Activated naive CD8-positive, alpha-beta T cell treated with anti-CD3 and anti-CD28 coated beads, Interleukin-2, amount 50 U/mL, for 24 hours (primary cell): ENCODE measurements at places on chromosomes 5 and 9.
A peak's percentile ranks its signal among the peaks of the same experiment; 100 is the strongest.

DNA sequence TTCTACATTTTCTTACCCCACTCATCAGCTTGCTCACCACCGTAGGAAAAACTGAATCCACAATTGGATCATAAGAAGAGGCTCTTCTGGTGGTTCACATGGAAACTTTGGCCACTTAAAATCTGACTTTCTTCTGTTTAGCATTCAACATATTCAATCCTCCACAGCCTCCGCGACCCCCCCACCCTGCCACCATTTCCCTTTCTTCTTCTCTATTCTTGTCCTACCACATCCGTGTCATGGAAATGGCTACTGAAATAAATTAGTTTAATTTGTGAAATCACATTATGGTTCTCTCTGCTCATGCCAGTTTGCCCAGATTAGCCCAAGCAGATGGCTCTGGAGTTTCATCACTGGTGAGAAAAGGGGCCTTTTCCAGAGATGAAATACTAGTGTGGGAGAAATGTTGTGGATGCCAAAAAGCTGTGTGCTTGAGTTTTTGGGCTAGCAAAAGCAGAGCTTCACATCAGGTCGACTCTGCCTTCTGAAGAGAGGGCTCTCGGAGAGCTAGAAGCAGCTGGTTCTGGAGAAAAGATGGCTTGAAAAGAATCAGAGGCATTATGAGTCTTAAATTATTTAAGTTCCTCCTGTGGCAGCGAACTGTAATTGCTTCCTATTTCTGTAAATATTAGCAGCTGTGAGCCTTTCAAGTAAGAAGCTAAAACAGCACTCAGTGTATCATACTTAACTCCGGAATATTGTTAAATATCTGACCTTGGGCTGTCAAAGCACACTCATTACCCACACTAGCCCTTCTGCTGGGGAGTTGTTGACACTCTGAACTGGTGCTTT is 107.1 kb downstream of the MAT2B start:
- H3K4me1 ChIP-seq: no peaks in the 10 kb centered on the region
- H3K27ac ChIP-seq: no peak overlapping the region
- no peaks in the 10 kb centered on the region for H3K36me3 ChIP-seq
- H3K27me3 ChIP-seq: peaks cover 3% of the 10 kb centered on the region
- no peak overlapping the region for H3K4me3 ChIP-seq

GRCh38 chr5:39176759-39177630 is 42.4 kb downstream of the FYB1 start:
- peaks cover 93% of the 10 kb centered on the region for H3K4me1 ChIP-seq
- DNase-seq: no peak
- no peaks in the 10 kb centered on the region for H3K27me3 ChIP-seq
- H3K36me3 ChIP-seq: peaks cover 14% of the 10 kb centered on the region
- peak overlapping the region; percentile 94 for H3K27ac ChIP-seq

- H3K4me1 ChIP-seq: no peaks in the 10 kb centered on the region
- no peaks in the 10 kb centered on the region for H3K27me3 ChIP-seq
- no peaks in the 10 kb centered on the region for H3K36me3 ChIP-seq
- no peak overlapping the region for H3K27ac ChIP-seq
- no peak for DNase-seq
- no peak overlapping the region for H3K4me3 ChIP-seq
Measured at GRCh38 chr5:28864006-28864405, 1825.6 kb upstream of the CDH9 start.

DNA sequence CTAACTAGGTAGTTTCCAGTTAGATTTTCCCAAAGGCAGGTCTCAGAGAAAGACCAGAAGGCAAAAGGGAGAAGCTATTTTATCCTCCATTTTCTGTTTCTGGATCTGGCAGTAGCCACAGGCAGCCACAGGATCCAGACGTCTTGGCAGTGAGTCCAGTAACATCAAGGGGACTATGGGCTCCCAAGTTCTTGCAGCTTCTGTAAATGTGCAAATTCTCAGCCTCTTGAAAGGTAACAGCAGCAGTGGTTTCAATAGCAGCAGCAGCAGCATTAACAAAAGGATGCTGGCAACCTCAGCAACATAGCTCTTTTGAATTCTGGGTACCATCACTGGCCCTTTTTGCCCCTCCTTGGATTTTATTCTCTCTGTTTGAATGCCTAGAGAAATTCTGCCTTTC is 27.1 kb upstream of the IL33 start:
- no peak for DNase-seq
- no peaks in the 10 kb centered on the region for H3K4me1 ChIP-seq
- no peak overlapping the region for H3K4me3 ChIP-seq
- H3K27ac ChIP-seq: no peak overlapping the region
- H3K27me3 ChIP-seq: peaks cover 18% of the 10 kb centered on the region

DNA sequence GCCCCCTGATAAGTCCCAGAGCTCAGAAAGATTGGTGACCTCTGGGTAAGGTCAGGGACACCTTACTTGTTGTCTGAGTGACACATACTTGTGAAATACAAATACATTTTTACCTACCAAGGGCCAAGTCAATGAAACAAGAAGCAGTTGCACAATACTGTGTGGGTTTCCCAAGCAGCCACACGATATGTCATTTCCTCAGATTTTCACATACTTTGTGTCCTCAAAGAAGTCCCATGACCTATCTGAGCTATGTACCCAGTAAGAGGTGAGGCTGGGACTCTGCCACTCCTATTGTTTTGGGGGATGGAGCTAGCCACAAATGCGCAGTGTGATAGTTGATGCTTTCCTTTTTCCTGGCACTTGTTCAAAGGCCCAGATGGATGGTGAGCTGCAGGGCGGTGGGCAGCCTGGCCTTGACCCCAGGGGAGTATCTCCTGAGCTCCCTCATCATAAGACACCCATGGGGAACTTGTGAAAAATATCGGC is 4.8 kb upstream of the SLC25A51 start:
- H3K36me3 ChIP-seq: no peaks in the 10 kb centered on the region
- no peak for DNase-seq
